Endothelial cell of umbilical vein (primary cell): ENCODE measurements at places on chromosomes 5 and 9. TPM values are rescaled to one million over a fixed set of nuclear protein-coding genes. Genes with fewer than 3 reads are reported as not detected.

The SLC24A2 gene
- not detected in 2 replicates for total RNA-seq

The PPP1R26 gene
- total RNA-seq, result 11.8 and 16.9 TPM in 2 replicates

The FOXE1 gene
- total RNA-seq, result not detected in 2 replicates

DNA sequence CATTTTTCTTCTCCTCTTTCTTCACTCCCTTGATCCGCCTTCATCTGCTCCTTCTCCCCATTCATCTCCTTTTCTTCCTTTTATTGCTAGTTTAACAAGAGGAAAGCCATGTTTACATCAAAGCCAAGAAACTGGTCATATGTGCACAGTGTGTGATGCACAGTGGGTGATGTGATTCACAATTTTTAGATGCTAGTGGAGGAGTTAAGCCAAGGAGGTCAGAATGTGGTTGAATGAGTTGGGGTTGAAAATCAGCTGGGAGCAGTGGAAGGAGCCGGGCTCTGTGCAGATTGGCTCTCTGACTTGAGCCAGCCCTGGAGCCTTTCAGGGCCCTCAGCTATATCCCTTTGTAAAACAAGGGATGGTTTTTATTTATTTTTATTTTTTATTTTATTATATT, 7.3 kb downstream of the ACER2 start:
- no peak overlapping the region for H3K4me3 ChIP-seq
- H3K27ac ChIP-seq, result no peak overlapping the region

DNA sequence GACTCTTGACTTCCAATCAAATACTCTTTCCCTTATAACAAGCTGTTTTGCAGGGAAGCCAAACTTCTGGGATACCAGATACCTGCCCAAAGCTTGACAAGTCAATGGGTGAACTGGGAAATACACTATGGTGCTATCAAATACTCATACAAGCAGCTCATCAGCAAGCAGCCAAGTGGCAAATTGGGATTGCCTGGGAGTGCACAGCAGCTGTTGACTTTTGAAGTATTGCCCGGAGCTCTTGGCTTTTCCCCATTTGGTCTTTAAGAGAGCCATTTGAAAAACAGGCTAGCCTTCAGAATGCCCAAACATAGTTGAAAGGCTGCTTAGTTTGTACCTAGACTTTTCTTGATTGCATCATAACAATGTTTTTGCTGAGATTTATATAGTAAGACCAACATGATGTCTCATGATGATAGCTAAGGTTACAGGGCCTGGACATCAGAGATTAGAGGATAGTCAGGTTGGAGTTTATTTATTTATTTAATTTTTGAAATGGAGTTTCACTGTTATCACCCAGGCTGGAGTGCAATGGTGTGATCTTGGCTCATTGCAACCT, 210.1 kb upstream of the ZNF608 start:
- H3K4me1 ChIP-seq, result no peaks in the 10 kb centered on the region
- no peak overlapping the region for H3K27ac ChIP-seq
- H3K4me3 ChIP-seq, result no peak overlapping the region
- no peaks in the 10 kb centered on the region for H3K36me3 ChIP-seq

GRCh38 chr5:179263391-179264052, 81.7 kb downstream of the ADAMTS2 start:
- DNase-seq, result no peak
- H3K27me3 ChIP-seq, result no peaks in the 10 kb centered on the region
- H3K4me3 ChIP-seq, result no peak overlapping the region
- no peak overlapping the region for H3K27ac ChIP-seq

DNA sequence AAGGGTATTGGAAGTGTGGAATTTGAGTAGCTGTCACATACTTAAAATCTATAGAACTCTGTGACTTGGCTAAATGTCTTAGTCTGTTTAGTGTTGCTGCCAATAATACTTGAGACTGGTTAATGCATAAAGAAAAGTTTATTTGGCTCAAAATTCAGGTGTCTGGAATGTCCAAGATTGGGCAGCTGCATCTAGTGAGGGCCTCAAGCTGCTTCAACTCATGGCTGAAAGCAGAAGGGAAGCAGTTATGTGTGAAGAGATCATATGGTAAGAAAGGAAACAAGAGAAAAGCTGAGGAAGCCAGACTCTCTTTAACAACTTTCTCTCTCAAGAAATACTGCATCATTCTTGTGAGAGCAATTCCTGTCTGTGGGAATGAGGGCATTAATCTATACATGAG, 1043.3 kb upstream of the CDH6 start:
- H3K36me3 ChIP-seq, result no peaks in the 10 kb centered on the region
- no peaks in the 10 kb centered on the region for H3K27me3 ChIP-seq
- no peak overlapping the region for H3K27ac ChIP-seq
- no peak overlapping the region for H3K4me3 ChIP-seq
- no peaks in the 10 kb centered on the region for H3K4me1 ChIP-seq
- DNase-seq, result no peak

GRCh38 chr5:32462618-32463017, 18.1 kb upstream of the ZFR start:
- DNase-seq, result no peak
- no peak overlapping the region for H3K27ac ChIP-seq
- H3K36me3 ChIP-seq, result no peaks in the 10 kb centered on the region
- no peak overlapping the region for H3K4me3 ChIP-seq
- H3K27me3 ChIP-seq, result peaks cover 5% of the 10 kb centered on the region

GRCh38 chr9:87035879-87036278, 88.6 kb upstream of the GAS1 start:
- DNase-seq, result no peak
- H3K27ac ChIP-seq, result no peak overlapping the region
- H3K27me3 ChIP-seq, result no peaks in the 10 kb centered on the region
